Glutamatergic neuron (in vitro differentiated cells): ENCODE measurements at places on chromosomes 11 and 22. TPM values are rescaled to one million over a fixed set of nuclear protein-coding genes. Genes with fewer than 3 reads are reported as not detected.

GRCh38 chr11:102283116-102283485 is 34.2 kb upstream of the BIRC3 start:
- H3K27ac ChIP-seq: no peak overlapping the region
- H3K36me3 ChIP-seq: no peaks in the 10 kb centered on the region
- no peaks in the 10 kb centered on the region for H3K4me1 ChIP-seq
- no peak overlapping the region for H3K4me3 ChIP-seq
- DNase-seq: no peak
- no peaks in the 10 kb centered on the region for H3K27me3 ChIP-seq

GRCh38 chr22:28116219-28116673 is 197.2 kb upstream of the PITPNB start:
- H3K4me3 ChIP-seq: no peak overlapping the region
- H3K27me3 ChIP-seq: no peaks in the 10 kb centered on the region
- no peak overlapping the region for H3K27ac ChIP-seq
- no peaks in the 10 kb centered on the region for H3K36me3 ChIP-seq
- no peak for DNase-seq
- peaks cover 10% of the 10 kb centered on the region for H3K4me1 ChIP-seq

Gene ADORA2A
- total RNA-seq: 15.9 TPM

Gene P4HA3
- total RNA-seq: not detected

DNA sequence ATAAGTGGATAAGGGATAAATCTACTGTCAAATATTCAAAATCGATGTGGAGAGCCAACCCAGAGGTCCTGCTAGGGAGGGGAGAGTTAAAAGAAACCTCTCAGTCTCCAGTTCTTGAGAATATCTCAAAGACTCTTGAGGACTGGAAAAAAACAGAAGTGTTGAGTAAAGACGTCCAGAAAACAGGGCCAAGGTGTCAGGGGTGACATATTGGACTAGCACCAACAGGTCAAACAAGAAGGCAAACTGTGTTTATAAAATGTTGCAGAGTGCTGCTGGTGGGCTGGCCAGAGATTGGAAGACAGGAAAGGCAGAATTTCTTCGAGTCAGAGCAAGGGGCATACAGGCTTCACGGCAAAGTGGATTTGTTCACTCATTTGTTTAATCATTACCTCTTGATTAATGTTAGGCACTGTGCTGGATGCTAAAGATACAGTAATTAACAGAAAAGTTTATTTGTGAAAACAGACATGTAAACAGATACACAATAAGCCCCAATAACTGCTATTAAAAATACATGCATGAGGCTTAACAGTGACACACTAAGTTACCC is 33.7 kb upstream of the SMPD1 start:
- no peak overlapping the region for H3K4me3 ChIP-seq
- H3K4me1 ChIP-seq: peaks cover 13% of the 10 kb centered on the region
- H3K27me3 ChIP-seq: no peaks in the 10 kb centered on the region
- H3K27ac ChIP-seq: no peak overlapping the region
- DNase-seq: no peak
- H3K36me3 ChIP-seq: no peaks in the 10 kb centered on the region

DNA sequence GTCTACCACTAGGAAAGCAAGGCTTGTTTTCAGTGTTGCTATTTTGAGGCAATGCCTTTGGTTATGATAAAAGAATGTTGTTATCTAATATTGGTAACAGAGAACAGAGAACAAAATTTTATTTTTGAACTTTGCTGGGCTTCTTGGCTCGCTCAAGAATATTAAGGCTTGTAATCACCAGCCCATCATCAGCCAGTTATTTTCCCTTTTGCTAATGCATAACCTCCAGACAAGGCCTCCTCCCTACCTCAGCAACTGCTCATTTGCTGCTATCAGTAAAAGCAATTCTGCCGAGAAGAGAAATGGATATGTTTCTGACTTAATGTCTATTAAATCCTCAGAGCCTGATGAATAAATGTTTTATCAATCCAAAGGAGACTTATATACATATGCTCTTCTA is 8.9 kb downstream of the MTMR2 start:
- no peak overlapping the region for H3K27ac ChIP-seq
- no peak for DNase-seq
- no peaks in the 10 kb centered on the region for H3K36me3 ChIP-seq
- H3K27me3 ChIP-seq: no peaks in the 10 kb centered on the region
- no peaks in the 10 kb centered on the region for H3K4me1 ChIP-seq

Gene DLG2
- total RNA-seq: 2.9 TPM

Gene OR5AR1
- total RNA-seq: not detected

Gene LRRN4CL
- 1.8 TPM for total RNA-seq

GRCh38 chr22:44472598-44472997 is 25.4 kb downstream of the RTL6 start:
- H3K4me3 ChIP-seq: no peak overlapping the region
- no peak for DNase-seq
- no peak overlapping the region for H3K27ac ChIP-seq
- H3K27me3 ChIP-seq: peaks cover 3% of the 10 kb centered on the region

DNA sequence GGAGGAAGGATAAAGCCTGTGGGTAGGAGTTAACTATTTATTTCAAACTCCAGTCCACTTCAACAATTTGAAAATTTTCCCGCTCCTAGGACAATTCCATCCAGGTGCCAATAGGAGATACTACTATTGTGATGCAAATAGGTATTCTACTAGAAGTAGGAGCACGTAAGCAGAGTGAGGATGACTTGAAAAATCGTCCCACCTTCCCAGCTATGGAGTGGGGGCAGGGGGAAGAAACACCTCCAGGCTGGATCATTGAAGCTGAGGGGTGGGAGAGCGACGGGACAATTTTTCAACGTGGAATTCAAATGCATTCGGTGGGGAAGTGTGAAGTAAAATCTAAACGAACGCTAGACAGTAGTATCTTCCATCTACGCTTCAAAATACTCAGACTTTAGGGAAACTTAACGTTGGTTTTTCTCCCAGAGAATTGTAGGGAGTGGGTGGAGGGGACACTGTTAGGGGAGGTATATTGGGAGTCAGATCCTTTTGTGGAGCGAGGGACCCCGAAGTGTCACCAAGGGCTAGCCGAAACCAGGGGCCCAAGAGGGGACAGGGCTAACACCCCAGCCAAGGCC is 523 bp upstream of the ARHGAP42 start:
- peaks cover 6% of the 10 kb centered on the region for H3K27me3 ChIP-seq
- H3K4me3 ChIP-seq: peak overlapping the region; percentile 85
- DNase-seq: no peak
- no peaks in the 10 kb centered on the region for H3K36me3 ChIP-seq

Gene NOX4
- 1.9 TPM for total RNA-seq

GRCh38 chr11:2132246-2132645 is 6.9 kb downstream of the IGF2 start:
- H3K27me3 ChIP-seq: peaks cover 7% of the 10 kb centered on the region
- no peak overlapping the region for H3K27ac ChIP-seq
- no peak for DNase-seq
- H3K4me1 ChIP-seq: peaks cover 9% of the 10 kb centered on the region
- no peak overlapping the region for H3K4me3 ChIP-seq

GRCh38 chr11:42465623-42466022 is 846.2 kb upstream of the API5 start:
- DNase-seq: no peak
- H3K36me3 ChIP-seq: no peaks in the 10 kb centered on the region
- H3K4me3 ChIP-seq: no peak overlapping the region

GRCh38 chr22:24067587-24068376 is 56.7 kb downstream of the CABIN1 start:
- H3K36me3 ChIP-seq: peaks cover 24% of the 10 kb centered on the region
- H3K27me3 ChIP-seq: no peaks in the 10 kb centered on the region
- no peak for DNase-seq
- peaks cover 7% of the 10 kb centered on the region for H3K4me1 ChIP-seq
- no peak overlapping the region for H3K4me3 ChIP-seq
- no peak overlapping the region for H3K27ac ChIP-seq

GRCh38 chr11:68061508-68061907 is 22.7 kb downstream of the TCIRG1 start:
- peaks cover 7% of the 10 kb centered on the region for H3K27me3 ChIP-seq
- no peaks in the 10 kb centered on the region for H3K36me3 ChIP-seq
- H3K4me1 ChIP-seq: peaks cover 14% of the 10 kb centered on the region
- H3K27ac ChIP-seq: no peak overlapping the region
- no peak for DNase-seq

DNA sequence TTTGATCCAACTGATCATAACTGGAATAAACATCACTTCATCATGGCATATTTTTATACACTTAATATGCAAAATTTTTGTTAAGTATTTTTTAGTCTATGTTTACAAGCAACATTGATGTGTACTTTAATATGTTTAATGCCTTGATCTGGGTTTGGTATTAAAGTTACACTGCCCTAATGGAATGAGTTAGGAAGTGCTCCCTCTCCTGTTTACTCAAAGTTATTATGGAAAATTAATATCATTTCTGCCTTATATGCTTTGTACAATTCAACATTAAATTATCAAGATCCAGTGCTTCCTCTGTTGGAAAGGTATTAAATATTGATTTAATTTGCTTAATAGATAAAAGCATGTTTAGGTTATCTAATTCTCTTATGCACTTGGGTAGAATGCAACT is 927.3 kb upstream of the RAG2 start:
- H3K27me3 ChIP-seq: no peaks in the 10 kb centered on the region
- no peak for DNase-seq
- H3K4me1 ChIP-seq: no peaks in the 10 kb centered on the region
- H3K36me3 ChIP-seq: peaks cover 7% of the 10 kb centered on the region
- H3K27ac ChIP-seq: no peak overlapping the region

- H3K4me1 ChIP-seq: peaks cover 7% of the 10 kb centered on the region
- DNase-seq: no peak
- no peak overlapping the region for H3K27ac ChIP-seq
- H3K27me3 ChIP-seq: peaks cover 15% of the 10 kb centered on the region
Measured at GRCh38 chr11:119854521-119854920, 125.5 kb upstream of the NECTIN1 start.

DNA sequence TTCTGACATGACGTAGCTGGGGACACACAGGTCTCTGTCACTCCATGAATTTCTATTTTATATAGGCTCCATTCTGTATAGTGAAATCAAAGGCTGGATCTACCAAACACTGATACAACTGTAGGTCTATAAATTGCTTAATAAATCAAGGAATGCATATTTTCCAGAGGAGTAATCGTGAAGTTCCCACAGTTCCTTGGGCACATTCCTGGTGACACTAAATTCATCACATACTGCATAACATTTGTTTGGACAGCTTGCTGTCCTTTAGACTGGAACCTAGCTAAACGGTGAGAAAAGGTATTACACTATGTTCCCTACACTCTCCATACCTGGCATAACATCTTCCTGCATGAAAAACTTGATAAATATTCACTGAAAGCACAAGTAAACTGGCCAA is 41.6 kb upstream of the UCP3 start:
- H3K36me3 ChIP-seq: no peaks in the 10 kb centered on the region
- no peak for DNase-seq
- H3K4me3 ChIP-seq: no peak overlapping the region
- H3K27me3 ChIP-seq: peaks cover 1% of the 10 kb centered on the region

DNA sequence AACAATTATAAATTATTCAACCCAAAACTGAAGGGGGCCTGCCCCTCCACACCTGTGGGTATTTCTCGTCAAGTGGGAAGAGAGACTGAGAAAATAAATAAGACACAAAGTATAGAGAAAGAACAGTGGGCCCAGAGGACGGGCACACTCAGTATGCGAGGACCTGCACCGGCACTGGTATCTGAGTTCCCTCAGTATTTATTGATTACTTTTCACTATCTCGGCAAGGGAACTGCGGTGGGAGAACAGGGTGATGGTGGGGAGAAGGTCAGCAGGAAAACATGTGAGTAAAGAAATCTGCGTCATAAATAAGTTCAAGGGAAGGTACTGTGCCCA is 3.2 kb downstream of the C11orf54 start:
- peak overlapping the region; percentile 20 for H3K27ac ChIP-seq
- H3K36me3 ChIP-seq: no peaks in the 10 kb centered on the region
- no peak for DNase-seq
- H3K4me1 ChIP-seq: peaks cover 5% of the 10 kb centered on the region

Gene OR4S2
- not detected for total RNA-seq

GRCh38 chr22:38733329-38733723 is 22.5 kb downstream of the SUN2 start:
- peaks cover 10% of the 10 kb centered on the region for H3K27me3 ChIP-seq
- H3K27ac ChIP-seq: peak overlapping the region; percentile 83
- H3K4me3 ChIP-seq: peak overlapping the region; percentile 52
- DNase-seq: peak; percentile 82
- peaks cover 20% of the 10 kb centered on the region for H3K4me1 ChIP-seq
- no peaks in the 10 kb centered on the region for H3K36me3 ChIP-seq

Gene ANO5
- total RNA-seq: 5.4 TPM

DNA sequence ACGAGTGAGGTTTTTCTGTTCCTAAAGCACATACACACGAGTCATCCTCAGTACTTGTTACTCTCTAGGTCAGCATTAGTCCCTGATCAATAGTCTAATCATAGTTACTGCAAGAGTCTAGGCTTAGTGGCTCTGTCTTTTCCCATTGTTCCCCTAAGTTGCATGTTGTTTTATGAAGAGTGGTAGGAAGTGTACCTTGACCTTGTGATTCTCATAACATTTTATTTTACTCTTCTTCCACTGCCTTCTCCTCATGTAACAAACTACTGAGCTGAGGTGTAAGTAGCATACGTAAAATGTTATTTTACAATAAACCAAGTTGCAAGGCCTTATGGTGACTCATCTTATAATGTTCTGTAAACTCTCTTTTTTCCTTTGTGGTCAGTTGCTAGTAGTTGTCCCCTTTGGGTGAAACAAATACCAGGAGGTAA is 15.0 kb downstream of the METTL15 start:
- H3K27ac ChIP-seq: no peak overlapping the region
- no peak for DNase-seq
- no peaks in the 10 kb centered on the region for H3K36me3 ChIP-seq
- H3K4me3 ChIP-seq: no peak overlapping the region
- no peaks in the 10 kb centered on the region for H3K27me3 ChIP-seq
- H3K4me1 ChIP-seq: peaks cover 5% of the 10 kb centered on the region

DNA sequence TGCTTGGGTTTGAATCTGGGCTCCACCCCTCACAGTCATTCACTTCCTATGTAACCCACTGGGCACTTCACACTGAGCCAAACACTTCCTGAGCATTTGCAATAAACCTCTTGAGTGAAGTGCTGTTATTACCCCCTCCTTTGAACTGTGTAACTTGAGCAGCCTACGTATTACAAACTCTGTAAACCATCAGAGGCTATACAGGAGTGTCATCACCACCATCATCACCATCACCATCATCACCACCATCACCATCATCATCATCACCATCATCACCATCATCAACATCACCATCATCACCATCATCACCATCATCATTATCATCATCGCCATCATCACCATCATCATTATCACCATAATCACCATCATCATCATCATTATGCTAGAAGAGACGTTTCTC is 18.4 kb downstream of the RTL6 start:
- H3K4me1 ChIP-seq: no peaks in the 10 kb centered on the region
- no peak overlapping the region for H3K27ac ChIP-seq
- H3K27me3 ChIP-seq: peaks cover 5% of the 10 kb centered on the region
- peaks cover 15% of the 10 kb centered on the region for H3K36me3 ChIP-seq
- H3K4me3 ChIP-seq: no peak overlapping the region

DNA sequence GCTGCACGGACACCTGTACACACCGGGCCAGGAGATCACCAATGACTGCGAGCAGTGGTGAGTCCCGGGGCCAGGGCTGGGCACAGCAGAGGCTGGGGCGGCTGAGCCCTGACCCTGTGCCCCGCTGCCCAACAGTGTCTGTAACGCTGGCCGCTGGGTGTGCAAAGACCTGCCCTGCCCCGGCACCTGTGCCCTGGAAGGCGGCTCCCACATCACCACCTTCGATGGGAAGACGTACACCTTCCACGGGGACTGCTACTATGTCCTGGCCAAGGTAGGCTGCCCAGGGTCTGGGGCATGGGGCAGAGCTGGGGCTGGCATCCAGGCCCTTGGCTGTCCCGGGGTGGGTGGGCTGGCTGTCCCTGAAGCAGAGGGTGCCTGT is 7.7 kb downstream of the MUC2 start:
- DNase-seq: peak; percentile 13
- no peaks in the 10 kb centered on the region for H3K27me3 ChIP-seq
- no peaks in the 10 kb centered on the region for H3K4me1 ChIP-seq
- no peak overlapping the region for H3K4me3 ChIP-seq
- no peak overlapping the region for H3K27ac ChIP-seq
